ENCODE measurements at places on chromosomes 12 and 14.

- no peak for DNase-seq
Observed at GRCh38 chr12:90938451-90938850, 16.5 kb downstream of the CCER1 start.

- DNase-seq: no peak
Observed at GRCh38 chr12:106586278-106586802, 3.5 kb downstream of the RFX4 start.

DNA sequence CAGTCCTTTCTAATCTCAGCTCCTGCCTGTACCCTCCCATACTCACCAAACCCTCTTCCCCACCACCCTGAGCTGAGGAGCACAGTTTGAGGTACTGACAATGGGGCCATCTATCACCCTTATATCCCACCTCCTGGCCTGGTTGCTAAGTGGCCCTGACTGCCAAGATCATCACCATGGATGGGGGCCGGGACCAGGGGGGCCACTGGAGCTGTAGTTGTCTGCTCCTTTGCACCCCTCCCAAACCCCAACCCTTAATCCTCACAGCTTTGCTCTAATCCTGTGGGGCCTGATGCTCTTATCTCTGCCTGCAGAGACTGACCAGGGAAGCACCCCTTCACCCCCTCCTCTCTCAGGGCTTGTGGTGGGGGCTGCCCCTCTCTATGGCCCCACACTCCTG is 395 bp upstream of the GNB3 start:
- no peak for DNase-seq

GRCh38 chr14:61703342-61704129 is 8.2 kb downstream of the HIF1A start:
- no peak for DNase-seq

GRCh38 chr12:108852674-108853309 is 4.6 kb downstream of the SSH1 start:
- no peak for DNase-seq
